A549 treated with Mapracorat at 1 μM for 4 hours (cell line): ENCODE measurements at places on chromosomes 16 and 17. TPM values are rescaled to one million over a fixed set of nuclear protein-coding genes. Genes with fewer than 3 reads are reported as not detected.

The TTLL6 gene
- total RNA-seq = 0.33 to 0.75 TPM (median 0.49 TPM) in 5 replicates

The GNGT2 gene
- 0.43 to 1.1 TPM (median 0.75 TPM) in 5 replicates for total RNA-seq

The TBC1D3B gene
- total RNA-seq = 2.1 to 3.7 TPM (median 2.6 TPM) in 5 replicates

The CA4 gene
- total RNA-seq = 0.12 to 0.24 TPM (median 0.23 TPM) in 3 of 5 replicates, not detected in the others

The ZNF597 gene
- total RNA-seq = 0.98 to 1.1 TPM (median 1.0 TPM) in 5 replicates

The ABCC3 gene
- 115 to 150 TPM (median 131 TPM) in 5 replicates for total RNA-seq

The STUB1 gene
- total RNA-seq = 86.5 to 131 TPM (median 118 TPM) in 5 replicates

The STH gene
- not detected in 5 replicates for total RNA-seq

The GPRC5C gene
- total RNA-seq = 40.7 to 67.4 TPM (median 60.7 TPM) in 5 replicates

The TVP23A gene
- 0.06 to 0.16 TPM (median 0.07 TPM) in 5 replicates for total RNA-seq

The B9D1 gene
- total RNA-seq = 46.5 to 49.8 TPM (median 48.7 TPM) in 5 replicates

The PPP1R1B gene
- total RNA-seq = 0.11 to 0.12 TPM (median 0.11 TPM) in 3 of 5 replicates, not detected in the others

The PGAP3 gene
- total RNA-seq = 7.3 to 8.5 TPM (median 8.2 TPM) in 5 replicates

The AP1G1 gene
- total RNA-seq = 40.3 to 50.3 TPM (median 44.1 TPM) in 5 replicates

The CES5A gene
- total RNA-seq = not detected in 5 replicates

The PALB2 gene
- 10.1 to 12.4 TPM (median 11.7 TPM) in 5 replicates for total RNA-seq

The TBC1D3E gene
- not detected in 5 replicates for total RNA-seq

The ALDH3A1 gene
- 777 to 1,128 TPM (median 798 TPM) in 5 replicates for total RNA-seq

The SLC35G6 gene
- 0.07 TPM in 1 of 5 replicates, not detected in the others for total RNA-seq

The TNFRSF12A gene
- 455 to 639 TPM (median 557 TPM) in 5 replicates for total RNA-seq

The MT1F gene
- 17.4 to 29.3 TPM (median 19.9 TPM) in 5 replicates for total RNA-seq

The FNDC8 gene
- total RNA-seq = 0.10 to 0.28 TPM (median 0.10 TPM) in 3 of 5 replicates, not detected in the others

The ITGA2B gene
- total RNA-seq = 1.1 to 2.0 TPM (median 1.5 TPM) in 5 replicates

The CAPNS2 gene
- total RNA-seq = not detected in 5 replicates

The IGFALS gene
- total RNA-seq = 0.06 to 0.10 TPM (median 0.06 TPM) in 3 of 5 replicates, not detected in the others

The SULT1A4 gene
- 29.2 to 35.9 TPM (median 30.8 TPM) in 5 replicates for total RNA-seq

The TEX14 gene
- 0.13 to 0.29 TPM (median 0.15 TPM) in 5 replicates for total RNA-seq

The COPZ2 gene
- total RNA-seq = 14.5 to 17.2 TPM (median 15.5 TPM) in 5 replicates

The C16orf92 gene
- total RNA-seq = not detected in 5 replicates

The NRN1L gene
- total RNA-seq = 0.29 TPM in 1 of 5 replicates, not detected in the others

The BLMH gene
- total RNA-seq = 39.3 to 48.9 TPM (median 44.6 TPM) in 5 replicates

The KLHL10 gene
- 0.10 to 0.18 TPM (median 0.12 TPM) in 3 of 5 replicates, not detected in the others for total RNA-seq

The TP53TG3F gene
- 0.12 to 0.18 TPM (median 0.15 TPM) in 3 of 5 replicates, not detected in the others for total RNA-seq

The KRT26 gene
- total RNA-seq = not detected in 5 replicates

The SLC26A11 gene
- total RNA-seq = 10.8 to 17.9 TPM (median 15.5 TPM) in 5 replicates

The KRTAP9-2 gene
- total RNA-seq = not detected in 5 replicates

The ABHD15 gene
- 20.3 to 27.2 TPM (median 26.4 TPM) in 5 replicates for total RNA-seq

The LRRC37B gene
- 9.7 to 10.6 TPM (median 10.6 TPM) in 5 replicates for total RNA-seq

The ZG16B gene
- total RNA-seq = 0.34 to 0.96 TPM (median 0.80 TPM) in 5 replicates

The ADAD2 gene
- total RNA-seq = not detected in 5 replicates
